ENCODE measurements at places on chromosomes 2 and 18. TPM values are rescaled to one million over a fixed set of nuclear protein-coding genes. Genes with fewer than 3 reads are reported as not detected.

DNA sequence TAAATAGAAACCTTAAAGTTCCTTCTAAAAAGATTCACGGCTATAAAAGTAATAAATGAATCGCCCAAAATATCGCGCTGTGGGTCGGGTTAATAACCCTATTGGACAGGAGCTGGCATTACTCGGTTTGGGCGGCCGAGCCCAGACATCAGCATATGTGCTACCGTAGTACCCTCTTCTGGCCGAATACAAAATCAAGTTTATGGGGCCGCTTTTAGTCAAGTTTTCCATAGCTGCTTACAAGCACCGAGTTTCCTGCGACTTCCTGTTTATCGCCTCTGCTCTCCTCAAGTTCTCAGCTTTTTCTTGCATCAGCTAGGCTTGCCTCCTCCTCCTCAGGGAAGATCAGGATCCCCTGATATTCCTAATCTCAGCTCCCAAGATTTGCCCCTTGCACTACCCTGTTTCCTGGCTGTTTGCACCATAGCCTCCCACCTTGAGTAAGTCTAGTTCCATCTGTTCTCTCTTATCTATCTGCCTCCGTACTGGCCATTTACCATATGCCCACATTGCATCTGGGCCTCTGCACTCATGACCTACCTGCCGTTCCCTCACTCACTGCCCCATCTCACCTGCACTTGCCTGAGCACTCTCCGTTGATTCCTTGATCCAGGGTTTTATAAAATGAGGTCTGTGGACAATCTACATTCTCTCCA lies 56.1 kb downstream of the SLC35F5 start:
- H3K27ac ChIP-seq = no peak overlapping the region
- no peaks in the 10 kb centered on the region for H3K27me3 ChIP-seq
- DNase-seq = no peak
- H3K4me3 ChIP-seq = no peak overlapping the region
- no peaks in the 10 kb centered on the region for H3K4me1 ChIP-seq

DNA sequence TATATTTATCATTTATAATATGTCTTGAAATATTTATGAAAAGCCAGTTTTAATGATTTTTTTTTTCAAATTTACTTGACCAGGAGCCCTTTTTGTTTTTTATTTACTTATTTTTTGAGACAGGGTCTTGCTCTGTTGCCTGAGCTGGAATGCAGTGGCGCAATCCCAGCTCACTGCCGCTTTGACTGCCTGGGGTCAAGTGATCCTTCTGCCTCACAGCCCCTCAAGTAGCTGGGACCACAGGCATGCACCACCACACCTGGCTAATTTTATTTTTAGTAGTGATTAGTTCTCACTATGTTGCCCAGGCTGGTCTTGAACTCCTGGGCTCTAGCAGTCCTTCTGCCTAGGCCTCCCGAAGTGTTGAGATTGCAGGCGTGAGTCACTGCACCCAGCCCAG lies 5.7 kb downstream of the EPB41L5 start:
- peaks cover 2% of the 10 kb centered on the region for H3K4me1 ChIP-seq
- no peak overlapping the region for H3K27ac ChIP-seq
- no peaks in the 10 kb centered on the region for H3K36me3 ChIP-seq
- no peak for DNase-seq

- H3K4me3 ChIP-seq = no peak overlapping the region
- DNase-seq = no peak
- peaks cover 16% of the 10 kb centered on the region for H3K4me1 ChIP-seq
- H3K36me3 ChIP-seq = no peaks in the 10 kb centered on the region
- no peaks in the 10 kb centered on the region for H3K27me3 ChIP-seq
- no peak overlapping the region for H3K27ac ChIP-seq
Observed at GRCh38 chr2:43458014-43458628, 137.7 kb downstream of the THADA start.

DNA sequence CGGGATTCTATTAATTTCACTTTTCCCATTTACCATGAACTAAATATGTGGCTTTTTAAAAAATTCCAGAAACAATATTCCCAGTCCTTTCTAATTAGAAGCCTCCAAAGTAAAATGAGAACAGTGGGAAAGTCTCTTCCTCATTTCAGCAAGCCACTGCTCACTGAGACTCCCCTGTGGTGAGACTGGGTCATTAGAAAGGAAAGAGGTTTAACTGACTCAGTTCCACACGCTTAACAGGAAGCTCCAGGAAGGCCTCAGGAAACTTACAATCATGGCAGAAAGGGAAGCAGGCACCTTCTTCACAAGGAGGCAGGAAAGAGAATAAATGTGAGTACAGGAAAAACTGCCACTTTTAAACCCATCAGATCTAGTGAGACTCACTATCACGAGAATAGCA lies 258.9 kb upstream of the CHAC2 start:
- H3K27ac ChIP-seq = no peak overlapping the region
- no peaks in the 10 kb centered on the region for H3K27me3 ChIP-seq
- H3K4me1 ChIP-seq = no peaks in the 10 kb centered on the region
- DNase-seq = no peak
- H3K4me3 ChIP-seq = no peak overlapping the region

GRCh38 chr2:237194081-237194480 lies 108.4 kb downstream of the COPS8 start:
- H3K4me3 ChIP-seq = no peak overlapping the region
- peak; percentile 29 for DNase-seq
- H3K27ac ChIP-seq = no peak overlapping the region
- no peaks in the 10 kb centered on the region for H3K27me3 ChIP-seq
- H3K36me3 ChIP-seq = no peaks in the 10 kb centered on the region

- no peak for DNase-seq
- H3K27me3 ChIP-seq = no peaks in the 10 kb centered on the region
- no peaks in the 10 kb centered on the region for H3K4me1 ChIP-seq
- no peak overlapping the region for H3K27ac ChIP-seq
Observed at GRCh38 chr2:15082105-15083058, 449.9 kb downstream of the LRATD1 start.

- H3K4me3 ChIP-seq = no peak overlapping the region
- no peaks in the 10 kb centered on the region for H3K36me3 ChIP-seq
- H3K27me3 ChIP-seq = no peaks in the 10 kb centered on the region
- H3K27ac ChIP-seq = no peak overlapping the region
- no peak for DNase-seq
Observed at GRCh38 chr2:63270717-63271116, 220.1 kb downstream of the OTX1 start.

DNA sequence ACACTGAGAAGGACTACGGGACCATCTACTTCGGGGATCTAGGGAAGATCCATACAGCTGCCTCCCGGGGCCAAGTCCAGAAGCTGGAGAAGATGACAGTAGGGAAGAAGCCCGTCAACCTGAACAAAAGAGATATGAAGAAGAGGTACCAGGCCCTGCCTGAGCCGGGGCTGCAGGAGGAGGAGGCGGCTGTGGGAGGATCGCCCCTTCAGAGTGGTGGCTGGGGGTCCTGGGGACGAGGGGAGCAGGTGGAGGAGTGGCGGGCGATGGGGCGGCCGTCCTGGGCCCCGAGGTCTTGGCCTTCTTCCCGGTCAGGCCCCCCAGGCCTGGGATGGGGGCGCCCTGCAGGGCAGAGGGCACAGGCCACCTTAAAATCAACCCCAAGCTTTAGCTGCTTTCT lies 524 bp downstream of the ANKRD30B start:
- H3K4me3 ChIP-seq = no peak overlapping the region
- no peaks in the 10 kb centered on the region for H3K36me3 ChIP-seq
- DNase-seq = no peak
- H3K4me1 ChIP-seq = no peaks in the 10 kb centered on the region
- no peak overlapping the region for H3K27ac ChIP-seq
- no peaks in the 10 kb centered on the region for H3K27me3 ChIP-seq

- no peak for DNase-seq
- no peaks in the 10 kb centered on the region for H3K4me1 ChIP-seq
- no peak overlapping the region for H3K27ac ChIP-seq
Observed at GRCh38 chr2:1572638-1573037, 159.4 kb downstream of the TPO start.

- H3K4me1 ChIP-seq = no peaks in the 10 kb centered on the region
- no peaks in the 10 kb centered on the region for H3K36me3 ChIP-seq
- H3K4me3 ChIP-seq = no peak overlapping the region
- DNase-seq = no peak
- H3K27me3 ChIP-seq = no peaks in the 10 kb centered on the region
Observed at GRCh38 chr2:140509765-140510164, 1621.1 kb downstream of the LRP1B start.

The RGPD3 gene
- 0.08 TPM for total RNA-seq

The ALMS1 gene
- 51.3 TPM for total RNA-seq

DNA sequence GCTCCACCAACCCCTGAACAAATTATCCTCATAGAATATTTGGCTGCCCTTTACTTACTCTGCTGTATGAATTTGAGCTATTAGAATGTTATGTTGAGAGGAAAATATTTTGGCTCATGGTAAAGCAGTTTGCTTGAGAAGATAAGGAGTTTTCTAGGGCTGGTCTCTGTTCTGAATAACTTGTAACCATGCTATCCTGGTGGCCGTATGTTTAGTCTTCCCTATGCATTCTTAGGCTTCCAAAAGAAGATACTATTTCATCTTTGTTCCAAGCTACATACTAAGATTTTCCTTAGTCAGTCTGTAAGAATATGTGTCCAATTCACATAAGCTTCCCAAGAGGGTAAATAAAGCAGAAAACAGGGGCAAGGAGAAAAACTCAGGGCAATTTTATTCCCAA lies 1105.1 kb upstream of the PIK3C3 start:
- H3K27ac ChIP-seq = no peak overlapping the region
- no peaks in the 10 kb centered on the region for H3K4me1 ChIP-seq
- no peaks in the 10 kb centered on the region for H3K27me3 ChIP-seq
- H3K4me3 ChIP-seq = no peak overlapping the region

The CRYGC gene
- not detected for total RNA-seq

GRCh38 chr2:196341277-196341841 lies 170.0 kb upstream of the STK17B start:
- H3K4me3 ChIP-seq = no peak overlapping the region
- no peak for DNase-seq
- no peaks in the 10 kb centered on the region for H3K4me1 ChIP-seq
- no peak overlapping the region for H3K27ac ChIP-seq
- no peaks in the 10 kb centered on the region for H3K36me3 ChIP-seq

DNA sequence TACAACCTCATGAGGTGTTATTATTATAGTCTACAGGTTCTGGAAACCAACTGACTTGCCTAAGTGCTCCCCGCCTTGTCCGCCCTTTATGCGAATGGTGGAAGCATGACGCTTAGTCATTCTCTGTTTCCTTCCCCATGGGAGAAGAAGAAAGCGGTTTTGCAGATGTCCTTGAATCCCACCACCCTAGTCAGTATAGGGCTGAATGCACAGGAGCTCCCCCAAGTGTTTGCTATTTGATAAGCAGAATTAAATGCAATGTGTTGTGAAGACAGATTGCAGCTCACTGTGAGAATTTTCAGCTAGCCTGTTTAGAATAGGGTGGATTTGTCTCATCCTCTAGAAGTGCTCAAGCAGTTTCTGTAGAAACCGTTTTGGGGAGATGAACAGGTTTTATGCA lies 652.0 kb downstream of the DCC start:
- H3K4me1 ChIP-seq = no peaks in the 10 kb centered on the region
- H3K36me3 ChIP-seq = no peaks in the 10 kb centered on the region
- no peak for DNase-seq
- H3K27ac ChIP-seq = no peak overlapping the region
- H3K27me3 ChIP-seq = no peaks in the 10 kb centered on the region

DNA sequence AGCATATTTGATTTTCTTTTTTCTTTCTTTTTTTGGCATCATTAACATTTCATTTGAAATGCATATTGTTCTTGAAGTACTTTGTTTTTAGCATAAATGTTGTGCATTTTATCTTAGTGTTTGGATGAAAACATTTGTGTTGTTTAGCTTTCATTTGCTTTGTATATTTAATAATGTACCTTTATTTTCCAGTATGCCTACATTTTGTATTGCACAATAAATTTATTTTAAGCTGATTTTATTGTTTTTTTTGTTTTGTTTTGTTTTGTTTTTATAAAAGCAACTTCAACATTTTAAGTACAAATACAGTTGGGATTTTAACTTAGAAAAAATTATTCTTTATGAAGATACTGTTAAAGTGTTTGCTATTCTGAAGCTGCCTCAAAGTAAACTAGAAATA lies 54.4 kb downstream of the GLS start:
- no peaks in the 10 kb centered on the region for H3K27me3 ChIP-seq
- H3K36me3 ChIP-seq = no peaks in the 10 kb centered on the region
- DNase-seq = no peak

DNA sequence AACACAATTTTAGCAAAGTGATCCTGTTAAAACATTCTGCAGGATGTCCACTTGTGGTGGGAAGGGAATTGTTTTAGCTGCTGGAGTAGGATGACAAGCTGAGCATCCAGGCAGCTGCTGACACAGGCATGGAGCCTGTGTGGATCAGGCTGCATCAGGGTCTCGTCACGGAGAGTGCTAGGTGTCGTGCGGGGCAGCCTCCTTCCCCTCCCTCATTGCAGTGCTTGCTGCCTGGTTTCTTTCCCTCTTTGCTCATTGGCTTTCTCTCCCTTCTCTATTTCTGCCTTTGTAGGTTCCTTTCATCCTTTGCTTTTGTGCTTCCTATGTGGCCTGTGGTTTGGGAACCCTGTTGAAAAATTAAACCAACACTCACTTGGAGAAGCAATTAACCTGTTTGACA lies 172.9 kb downstream of the TPGS2 start:
- H3K4me1 ChIP-seq = no peaks in the 10 kb centered on the region
- no peaks in the 10 kb centered on the region for H3K27me3 ChIP-seq
- H3K36me3 ChIP-seq = no peaks in the 10 kb centered on the region
- no peak overlapping the region for H3K27ac ChIP-seq
- DNase-seq = no peak

DNA sequence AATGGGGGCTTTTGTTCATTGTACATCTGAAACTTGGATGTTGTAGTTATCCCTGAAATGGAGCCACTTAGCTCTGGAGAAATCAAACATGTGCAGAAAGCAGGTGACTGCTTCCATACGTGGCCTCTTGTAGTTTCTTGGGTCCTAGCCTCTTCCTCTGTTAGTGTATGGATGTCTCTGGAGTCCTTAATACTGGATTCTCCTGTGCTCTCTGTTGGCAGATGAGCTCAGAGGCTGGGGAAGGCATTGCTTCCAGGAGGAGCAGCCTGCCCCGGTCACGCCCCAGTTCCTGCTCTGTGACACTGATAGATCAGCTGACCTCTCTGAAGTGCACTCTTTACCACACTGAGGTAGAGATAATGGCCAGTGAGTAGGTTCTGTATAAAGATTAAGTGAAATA lies 176.2 kb downstream of the LDLRAD4 start:
- no peaks in the 10 kb centered on the region for H3K4me1 ChIP-seq
- no peak overlapping the region for H3K4me3 ChIP-seq
- no peaks in the 10 kb centered on the region for H3K36me3 ChIP-seq

The UGT1A8 gene
- not detected for total RNA-seq

- no peaks in the 10 kb centered on the region for H3K27me3 ChIP-seq
- DNase-seq = no peak
- no peak overlapping the region for H3K4me3 ChIP-seq
Observed at GRCh38 chr18:23137788-23138216, 2.5 kb downstream of the CABLES1 start.

DNA sequence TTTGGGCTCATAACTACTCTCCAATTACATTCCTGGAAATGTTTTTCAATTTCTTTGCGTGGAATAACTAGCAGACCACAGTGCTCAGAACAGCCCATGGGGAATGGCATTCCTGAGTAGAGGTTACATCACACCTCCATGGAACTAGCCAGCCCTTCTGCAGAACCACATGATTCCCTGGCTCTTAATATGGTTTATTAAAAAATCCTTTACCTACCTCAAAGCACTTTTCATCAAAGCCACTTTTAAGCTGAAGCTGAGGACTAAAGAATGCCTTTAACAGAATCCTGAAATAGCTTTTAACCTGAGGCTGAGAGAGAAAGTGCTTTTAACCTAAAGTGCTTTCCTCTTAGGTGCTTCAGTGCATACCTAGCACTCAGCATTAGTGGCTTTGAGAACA lies 376.3 kb downstream of the ARHGAP15 start:
- H3K4me3 ChIP-seq = no peak overlapping the region
- no peak overlapping the region for H3K27ac ChIP-seq
- H3K4me1 ChIP-seq = no peaks in the 10 kb centered on the region
- H3K36me3 ChIP-seq = no peaks in the 10 kb centered on the region
- H3K27me3 ChIP-seq = no peaks in the 10 kb centered on the region

The UGT1A5 gene
- not detected for total RNA-seq

The MYO5B gene
- 0.25 TPM for total RNA-seq

The VWA3B gene
- 0.99 TPM for total RNA-seq

The LCT gene
- total RNA-seq = not detected

Measured in ovary (tissue), 10 donors.